ENCODE measurements at places on chromosomes 11 and 22. TPM values are rescaled to one million over a fixed set of nuclear protein-coding genes. Genes with fewer than 3 reads are reported as not detected.

Gene RAB36
- total RNA-seq = 10.7 TPM

Gene DDB1
- 264 TPM for total RNA-seq

Gene OR2AT4
- total RNA-seq = not detected

Gene CARD18
- total RNA-seq = not detected

Gene PHETA2
- total RNA-seq = 8.3 TPM

Gene TRPM5
- total RNA-seq = not detected

Gene SELENOO
- 19.6 TPM for total RNA-seq

Gene GSTT2B
- 11.1 TPM for total RNA-seq

Gene TOP3B
- 26.4 TPM for total RNA-seq

Gene DRD4
- 3.3 TPM for total RNA-seq

Gene FGF3
- not detected for total RNA-seq

Gene ZNF214
- total RNA-seq = 6.8 TPM

Gene CAPN1
- total RNA-seq = 139 TPM

Gene C11orf87
- not detected for total RNA-seq

Gene B3GAT1
- total RNA-seq = 1.4 TPM

Gene TSSK2
- total RNA-seq = not detected

Gene ADORA2A
- total RNA-seq = 2.9 TPM
